Retinal pigment epithelial cell (primary cell): ENCODE measurements at places on chromosomes 11 and 22.

DNA sequence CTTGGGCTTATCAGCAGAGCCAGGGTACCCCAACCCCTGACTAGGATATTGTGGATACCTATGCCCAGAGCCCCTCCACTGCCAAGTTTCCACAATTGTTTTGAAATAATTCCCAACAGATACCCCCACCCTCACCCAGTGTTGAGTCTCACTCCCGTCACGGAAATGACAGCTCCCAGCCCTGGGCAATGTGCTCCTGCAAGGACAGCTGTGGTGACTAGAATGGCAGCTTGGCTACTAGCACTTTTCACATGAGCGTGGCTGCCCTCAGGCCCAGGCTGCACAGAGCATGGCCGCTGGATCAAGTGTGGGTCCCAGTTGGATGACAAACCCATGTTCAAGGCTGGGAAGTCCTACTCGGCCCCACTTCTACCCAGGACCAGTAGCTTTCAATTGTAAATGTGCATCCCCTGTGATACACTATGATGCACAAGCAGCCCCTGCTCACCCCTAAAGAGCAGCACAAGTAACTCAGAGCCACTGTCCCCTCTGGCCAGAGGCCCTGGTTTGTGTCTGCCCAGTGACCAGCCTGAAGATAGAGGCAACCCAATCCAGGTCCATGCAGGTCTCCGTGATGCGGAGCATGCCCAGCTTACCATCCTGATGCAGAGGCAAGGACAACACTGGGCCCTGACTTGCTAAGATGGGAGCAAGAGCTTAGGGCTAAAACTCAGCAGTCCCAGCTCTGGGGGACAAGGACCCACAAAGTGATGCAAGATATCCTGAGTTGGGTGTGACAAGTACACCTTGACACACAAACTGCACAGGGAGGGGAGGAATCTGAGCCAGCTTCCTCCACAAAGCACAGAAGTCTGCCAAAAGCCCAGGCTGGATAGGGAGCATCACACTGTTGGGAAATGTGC is 13.2 kb downstream of the KCNQ1OT1 start:
- no peak for DNase-seq

DNA sequence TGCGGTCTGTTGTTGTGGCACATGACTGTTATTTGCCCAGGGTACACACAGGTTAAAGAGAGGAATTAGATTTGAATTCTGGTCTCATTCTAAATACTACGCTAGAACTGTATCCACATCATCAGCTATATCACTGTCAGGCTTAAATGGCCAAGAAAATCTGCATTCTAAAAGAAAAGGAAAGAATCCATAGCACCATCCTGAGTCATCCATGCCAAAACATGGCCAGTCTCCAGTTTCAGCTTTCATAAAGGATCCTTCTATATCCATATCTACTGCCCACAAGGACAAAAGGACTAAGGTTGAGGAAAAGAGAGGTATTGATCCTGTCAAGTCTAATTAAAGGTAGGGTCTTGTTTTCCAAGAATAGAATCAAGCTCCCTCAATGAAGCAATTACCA is 73.6 kb upstream of the GDPD4 start:
- no peak for DNase-seq

- DNase-seq: no peak
Observed at GRCh38 chr11:70654016-70654415, 255.7 kb downstream of the CTTN start.

DNA sequence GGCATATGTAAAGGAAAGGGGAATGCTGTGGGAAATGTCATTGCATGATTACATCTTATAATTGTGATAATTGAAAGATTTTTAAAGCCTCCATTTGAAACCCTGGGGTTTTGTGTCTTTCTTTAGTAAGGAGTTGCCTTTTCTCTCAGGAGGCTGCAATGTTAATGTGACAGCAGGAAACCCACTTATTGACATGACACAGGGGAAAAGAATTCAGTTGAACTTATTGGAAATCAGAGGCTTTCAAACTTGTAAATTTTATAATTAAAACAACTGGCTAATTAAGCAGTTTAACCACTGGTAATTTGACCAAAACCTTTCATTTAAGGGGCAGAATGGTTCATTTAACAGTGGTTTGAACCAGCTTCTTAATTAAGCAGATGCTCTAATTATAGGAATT is 31.2 kb downstream of the MRPL48 start:
- DNase-seq: no peak

DNA sequence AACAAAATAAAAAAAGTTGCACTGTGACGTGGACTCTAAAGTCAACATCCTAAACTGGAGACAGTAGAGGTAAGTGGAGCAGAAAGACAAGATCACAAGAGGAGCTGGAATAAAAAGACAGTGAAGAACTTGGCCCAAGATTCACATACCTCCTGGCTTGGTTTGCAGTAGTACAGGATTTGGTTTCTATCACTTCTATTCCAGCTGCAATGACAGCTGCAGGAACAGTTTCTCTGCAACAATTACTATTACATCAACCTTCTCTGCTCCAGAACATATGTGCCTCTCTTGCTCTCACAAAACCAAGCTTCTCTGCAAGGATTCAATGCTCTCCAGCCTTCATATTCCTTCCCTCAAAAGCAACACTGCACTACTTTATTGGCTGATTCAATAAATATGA is 7.8 kb upstream of the KDM2A start:
- DNase-seq: no peak
